ENCODE measurements at places on chromosomes 16 and 17.
A peak's percentile ranks its signal among the peaks of the same experiment; 100 is the strongest.

GRCh38 chr17:48740537-48740936, 12.0 kb upstream of the HOXB13 start:
- no peak for DNase-seq

DNA sequence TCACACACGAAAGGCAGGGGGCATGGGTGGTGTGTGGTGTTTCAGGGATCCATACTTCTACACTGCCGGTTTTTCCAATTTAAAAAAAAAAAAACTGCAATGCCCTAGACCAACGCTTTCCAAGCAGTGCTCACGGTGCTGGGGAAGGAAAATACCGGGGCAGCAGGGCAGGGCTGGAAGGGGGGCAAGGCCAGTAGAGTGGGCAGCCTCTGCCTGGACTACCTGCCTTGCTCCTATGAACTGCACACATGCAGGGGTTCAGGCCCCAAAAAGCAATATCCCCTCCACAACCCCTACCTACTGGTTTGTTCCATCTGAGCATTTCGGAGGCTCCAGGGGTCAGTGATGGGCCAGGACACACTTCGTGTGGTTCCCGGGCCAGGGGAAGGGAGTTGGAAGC, 29.4 kb downstream of the RPH3AL start:
- no peak for DNase-seq

DNA sequence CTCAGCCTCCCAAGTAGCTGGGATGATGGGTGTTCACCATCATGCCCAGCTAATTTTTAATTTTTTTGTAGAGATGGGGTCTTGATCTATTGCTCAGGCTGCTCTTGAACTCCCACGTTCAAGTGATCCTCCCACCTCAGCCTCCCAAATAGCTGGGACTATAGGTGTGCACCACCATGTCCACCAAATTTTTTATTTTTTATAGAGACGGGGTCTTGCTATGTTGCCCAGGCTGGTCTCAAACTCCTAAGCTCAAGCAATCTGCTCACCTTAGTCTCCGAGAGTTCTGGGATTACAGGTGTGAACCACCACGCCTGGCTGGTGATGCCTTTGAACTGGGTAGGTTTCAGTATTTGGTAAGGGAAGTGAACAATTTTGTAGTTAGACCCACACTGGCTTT, 30.1 kb downstream of the FA2H start:
- no peak for DNase-seq

DNA sequence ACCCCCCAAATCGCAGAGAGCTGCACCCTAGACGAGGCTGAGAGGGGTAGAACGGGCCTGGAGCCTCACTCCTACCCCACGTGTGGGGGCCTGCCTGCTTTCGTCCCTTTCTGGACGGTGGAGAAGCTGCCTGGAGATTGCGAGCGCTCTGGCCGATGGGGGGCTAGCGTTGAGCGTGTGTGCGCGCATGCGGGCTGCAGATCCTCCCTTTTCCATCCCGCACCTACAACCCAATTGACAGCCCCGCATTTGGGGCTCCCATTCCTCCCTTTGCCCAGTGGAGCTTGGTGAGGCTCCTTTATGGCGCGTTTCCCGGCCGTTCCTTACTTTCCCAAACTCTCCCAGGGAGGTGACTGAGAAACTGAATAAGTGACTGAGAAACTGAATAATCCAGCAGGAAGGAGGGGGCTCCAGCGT, 907 bp upstream of the ESRP2 start:
- DNase-seq: no peak

GRCh38 chr16:11877374-11877773, 26.0 kb upstream of the RSL1D1 start:
- DNase-seq: no peak

DNA sequence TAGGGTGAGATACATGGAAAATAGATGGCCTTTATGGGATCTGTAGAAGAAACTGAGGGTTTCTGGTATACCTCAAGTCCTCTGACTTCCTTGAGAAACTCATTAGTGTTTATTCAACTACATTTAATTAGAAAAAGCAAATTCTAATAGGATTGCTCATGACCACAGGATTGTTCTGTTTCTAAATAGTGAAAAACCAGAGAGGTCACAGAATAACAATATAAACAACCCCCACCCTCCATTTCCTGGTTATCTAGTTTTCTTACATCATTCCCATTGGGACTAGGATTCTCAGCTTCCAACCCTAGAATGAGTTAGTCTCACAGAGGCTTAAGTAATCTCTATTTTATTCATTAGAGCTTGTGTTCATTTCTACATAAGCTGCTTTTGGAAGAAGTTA, 30.0 kb downstream of the SF3B3 start:
- DNase-seq: no peak

DNA sequence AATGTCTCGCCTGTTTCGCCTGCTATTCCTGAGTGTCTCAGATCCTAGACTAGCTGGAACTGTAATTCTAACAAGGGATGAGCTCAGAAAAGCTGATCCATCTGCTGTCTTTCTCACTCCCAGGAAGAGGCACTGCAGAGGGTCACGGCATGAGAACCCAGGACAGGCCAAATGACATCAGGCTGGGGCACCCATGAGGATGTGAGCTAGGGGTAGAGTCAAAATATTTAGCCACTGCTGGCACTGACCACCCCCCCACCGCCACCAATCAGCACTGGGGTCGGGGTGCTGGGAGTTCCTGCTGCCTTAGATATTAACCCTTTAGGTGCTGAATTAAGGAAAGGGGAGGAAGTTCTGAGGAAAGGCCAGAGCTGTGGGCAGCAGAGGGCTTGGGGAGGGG, 112.4 kb downstream of the IRX3 start:
- no peak for DNase-seq

- peak; percentile 39 for DNase-seq
Measured at GRCh38 chr17:44279666-44280391, 11.9 kb upstream of the SLC4A1 start.

DNA sequence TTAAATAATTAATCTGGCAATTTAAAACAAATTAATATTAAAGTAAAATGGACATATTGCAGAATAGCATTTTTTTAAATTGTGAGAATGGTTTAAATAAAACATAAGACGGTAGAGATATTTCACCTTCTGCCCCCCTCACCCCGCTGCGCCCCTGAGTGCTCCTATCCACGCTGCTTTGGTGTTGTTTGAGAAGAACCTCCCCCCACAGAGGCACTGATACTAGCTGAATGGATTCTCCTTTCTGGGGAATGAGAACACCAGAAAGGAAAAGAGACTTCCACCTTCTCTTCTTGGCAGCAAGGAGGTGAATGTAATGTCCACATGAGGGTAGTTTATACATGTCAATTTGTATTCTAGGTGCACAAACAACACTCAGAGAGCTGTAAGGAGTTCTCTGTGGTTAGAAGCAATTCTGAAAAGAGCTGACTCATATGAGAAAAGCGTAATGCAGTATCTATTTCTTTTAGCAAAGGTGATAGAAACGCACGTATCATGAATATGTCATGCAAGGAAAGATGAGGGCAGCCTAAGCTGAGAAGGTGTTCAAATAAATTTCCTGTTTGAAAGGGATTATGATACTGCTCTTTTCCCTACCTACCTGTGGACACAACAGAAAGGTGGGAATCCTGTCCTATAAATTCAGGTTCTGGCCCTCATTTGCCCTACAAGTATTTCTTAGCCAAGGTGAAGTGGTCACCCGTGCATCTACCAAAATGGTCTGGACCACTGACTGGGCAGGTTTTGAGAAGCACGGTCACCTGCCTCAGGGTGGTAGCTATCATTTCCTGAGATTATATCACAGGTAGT, 126.9 kb downstream of the PARN start:
- DNase-seq: no peak

GRCh38 chr17:39270923-39271322, 45.2 kb upstream of the STAC2 start:
- no peak for DNase-seq

DNA sequence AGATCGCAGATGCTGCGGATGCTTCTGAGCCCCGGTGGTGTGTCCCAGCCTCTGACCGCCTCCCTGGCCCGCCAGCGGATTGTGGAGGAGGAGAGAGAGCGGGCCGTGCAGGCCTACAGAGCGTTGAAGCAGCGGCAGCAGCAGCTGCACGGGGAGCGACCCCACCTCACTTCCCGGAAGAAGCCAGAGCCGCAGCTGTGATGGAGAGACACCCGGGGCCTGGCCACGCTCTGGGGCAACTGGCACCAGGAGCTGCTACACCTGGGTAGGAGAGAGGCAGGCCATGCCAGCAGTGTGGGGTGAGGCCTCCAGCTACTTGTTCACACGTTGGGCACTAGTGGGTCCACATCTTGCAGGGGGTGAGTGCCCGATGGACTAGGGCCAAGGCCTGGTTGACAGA, 6.0 kb downstream of the CCDC137 start:
- DNase-seq: no peak

GRCh38 chr16:68319185-68319908, 8.5 kb downstream of the PRMT7 start:
- no peak for DNase-seq

- peak; percentile 90 for DNase-seq
Measured at GRCh38 chr17:27601069-27601974, 29.7 kb upstream of the LGALS9 start.

DNA sequence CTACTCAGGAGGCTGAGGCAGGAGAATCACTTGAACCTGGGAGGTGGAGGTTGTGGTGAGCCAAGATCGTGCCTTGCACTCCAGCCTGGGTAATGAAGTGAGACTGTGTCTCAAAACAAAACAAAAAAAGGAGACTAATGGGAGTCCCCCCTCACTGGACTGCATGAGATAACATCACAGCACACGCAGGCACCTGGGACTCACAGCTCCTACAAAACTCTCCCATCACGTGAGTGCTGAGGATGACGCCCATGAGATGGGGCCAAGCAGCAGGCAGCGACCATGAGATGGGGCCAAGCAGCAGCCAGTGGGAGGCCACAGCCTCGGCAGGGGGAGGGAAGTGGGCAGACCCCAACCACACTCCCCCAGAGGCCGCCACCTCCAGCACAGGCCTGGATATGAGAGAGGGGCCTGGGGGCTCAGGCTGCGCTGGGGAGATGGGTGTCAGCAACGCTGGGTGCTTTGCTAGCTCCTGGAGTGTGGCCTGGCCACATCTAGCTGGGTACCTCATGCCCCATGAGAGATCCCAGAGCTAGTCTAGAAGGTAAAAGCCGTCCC, 15.4 kb downstream of the DNAAF8 start:
- no peak for DNase-seq

GRCh38 chr16:17585449-17586074, 114.8 kb upstream of the XYLT1 start:
- no peak for DNase-seq

DNA sequence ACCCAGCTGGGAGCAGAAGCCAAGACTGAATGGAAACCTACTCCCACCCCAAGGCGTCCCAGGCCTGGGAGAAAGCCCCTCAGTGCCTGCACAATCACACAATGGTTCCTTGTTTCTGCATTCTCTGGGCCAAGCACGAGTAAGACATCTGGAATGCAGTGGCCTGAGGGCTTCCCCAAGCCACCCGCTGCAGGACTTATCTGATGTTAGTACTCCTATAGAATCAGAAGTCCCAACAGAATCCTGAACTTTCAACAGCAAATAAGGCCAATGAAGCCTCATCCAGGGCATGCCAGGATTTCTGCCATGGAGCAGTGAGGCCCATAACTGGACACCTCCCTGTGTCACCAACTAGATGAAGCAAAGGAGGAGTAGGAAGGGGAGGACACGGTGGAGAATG, 28.6 kb downstream of the MYO18A start:
- DNase-seq: no peak

- DNase-seq: peak; percentile 71
Measured at GRCh38 chr17:81821603-81822311, 11.3 kb downstream of the MCRIP1 start.

- DNase-seq: no peak
Measured at GRCh38 chr17:75632428-75632827, 806 bp upstream of the SMIM5 start.

DNA sequence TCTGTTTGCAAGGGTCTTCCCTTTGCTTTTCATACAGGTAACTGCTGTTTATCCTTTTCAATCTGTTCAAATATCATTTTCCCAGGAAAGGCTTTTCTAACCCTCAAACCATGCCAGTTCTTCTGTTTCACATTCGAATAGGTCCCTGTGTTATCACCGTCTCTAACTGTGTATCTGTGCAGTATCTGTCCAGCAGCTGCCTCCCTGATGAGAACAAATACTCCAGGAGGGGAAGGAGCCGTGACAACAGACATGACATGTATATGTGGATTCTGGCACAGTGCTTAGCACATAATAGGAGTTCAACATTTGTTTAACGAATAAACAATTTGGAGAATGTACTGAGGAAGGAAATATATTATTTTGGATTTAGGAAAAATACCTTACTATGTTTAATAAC, 95.7 kb downstream of the STX8 start:
- no peak for DNase-seq

Measured in dorsolateral prefrontal cortex (tissue), 122 donors.